Activated CD8-positive, alpha-beta T cell treated with anti-CD3 and anti-CD28 coated beads for 36 hours (primary cell): ENCODE measurements at places on chromosomes 16 and 17. TPM values are rescaled to one million over a fixed set of nuclear protein-coding genes. Genes with fewer than 3 reads are reported as not detected.

CD300C gene
- not detected for total RNA-seq

MRPL10 gene
- total RNA-seq: 67.0 TPM

KRT32 gene
- not detected for total RNA-seq

DNA sequence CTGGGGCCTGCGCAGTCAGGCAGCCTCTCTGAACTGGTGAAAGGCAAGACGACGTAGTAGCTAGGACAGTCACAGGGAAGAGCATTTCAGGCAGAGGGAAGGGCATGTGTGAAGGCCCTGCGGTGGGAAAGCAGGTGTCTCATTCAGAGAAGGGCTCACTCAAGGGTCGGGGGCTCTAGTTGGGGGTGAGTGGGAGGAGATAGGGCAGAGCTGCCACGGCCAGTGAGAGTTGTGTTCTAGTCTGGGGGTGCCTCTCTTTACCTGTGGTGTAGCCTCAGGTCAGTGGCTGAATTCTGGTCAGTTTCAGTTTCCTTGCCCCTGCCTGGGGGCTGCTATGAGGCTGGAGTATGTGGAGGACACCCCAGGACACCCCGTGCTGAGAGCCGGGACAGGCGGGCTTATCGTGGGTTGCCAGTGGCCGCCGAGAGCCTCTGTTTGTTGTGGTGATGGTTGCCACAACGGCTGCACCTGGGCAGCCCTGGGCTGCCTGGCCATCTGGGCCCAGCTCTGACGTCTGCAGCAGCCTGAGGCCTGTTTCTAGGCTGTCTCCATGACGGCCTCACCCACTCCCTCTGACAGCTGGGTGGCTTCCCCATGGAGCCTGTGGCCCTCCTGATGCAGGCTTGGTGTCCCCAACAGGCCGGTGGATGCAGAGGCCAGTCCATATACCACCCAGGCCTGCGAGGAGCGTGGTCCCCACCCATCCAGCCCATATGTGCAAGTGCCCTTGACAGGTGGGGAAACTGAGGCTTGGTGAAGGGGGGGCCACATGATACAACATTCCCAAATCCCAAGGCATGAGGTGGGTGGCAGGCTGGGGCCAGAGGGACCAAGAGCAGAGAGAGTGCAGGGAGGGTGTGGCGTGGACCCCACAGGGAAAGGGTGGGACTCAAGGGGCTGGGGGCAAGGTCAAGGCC is 10.8 kb downstream of the MAP2K3 start:
- H3K27me3 ChIP-seq: no peaks in the 10 kb centered on the region
- peaks cover 28% of the 10 kb centered on the region for H3K36me3 ChIP-seq
- H3K4me3 ChIP-seq: no peak overlapping the region
- H3K27ac ChIP-seq: no peak overlapping the region

DNA sequence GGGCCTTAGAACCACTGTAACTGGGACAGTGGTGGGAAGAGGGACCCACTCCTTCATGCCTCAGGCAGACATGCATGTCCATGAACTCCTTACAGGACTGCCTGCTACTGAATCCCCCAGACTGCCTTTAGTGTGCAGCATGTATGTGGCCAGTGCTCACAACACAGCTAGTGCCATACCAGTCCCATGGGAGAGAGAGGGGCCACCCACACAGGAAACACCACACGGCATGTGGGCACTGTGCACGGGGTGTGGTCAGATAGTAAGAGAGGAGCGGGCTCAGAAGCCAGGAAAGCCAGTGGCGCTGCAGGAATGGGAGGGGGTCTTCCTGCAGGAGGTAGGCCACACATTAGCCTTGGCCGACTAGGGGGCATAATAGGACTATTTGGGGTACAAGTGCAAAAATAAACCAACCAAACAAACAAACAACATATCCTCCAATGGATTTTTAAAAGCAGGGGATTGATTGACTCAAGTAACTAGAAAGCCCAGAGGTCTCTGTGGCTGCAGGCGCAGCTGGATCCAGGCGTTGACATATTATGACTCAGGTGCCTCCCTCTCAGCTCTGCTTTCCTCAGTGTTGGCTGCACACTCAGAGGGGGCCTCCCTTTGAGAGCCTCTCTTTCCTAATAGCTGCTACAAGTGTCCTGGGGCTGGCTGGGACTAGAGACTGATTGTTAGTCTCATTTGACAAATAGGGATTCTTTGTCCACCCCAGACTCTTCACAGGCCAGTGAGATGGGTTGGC is 104.4 kb downstream of the AMFR start:
- H3K4me3 ChIP-seq: no peak overlapping the region
- peaks cover 4% of the 10 kb centered on the region for H3K27me3 ChIP-seq
- H3K4me1 ChIP-seq: peaks cover 3% of the 10 kb centered on the region

- no peak overlapping the region for H3K4me3 ChIP-seq
- no peak for DNase-seq
- H3K36me3 ChIP-seq: peaks cover 27% of the 10 kb centered on the region
These were observed 32.8 kb upstream of the C16orf95 start for GRCh38 chr16:87350031-87350430.

DNA sequence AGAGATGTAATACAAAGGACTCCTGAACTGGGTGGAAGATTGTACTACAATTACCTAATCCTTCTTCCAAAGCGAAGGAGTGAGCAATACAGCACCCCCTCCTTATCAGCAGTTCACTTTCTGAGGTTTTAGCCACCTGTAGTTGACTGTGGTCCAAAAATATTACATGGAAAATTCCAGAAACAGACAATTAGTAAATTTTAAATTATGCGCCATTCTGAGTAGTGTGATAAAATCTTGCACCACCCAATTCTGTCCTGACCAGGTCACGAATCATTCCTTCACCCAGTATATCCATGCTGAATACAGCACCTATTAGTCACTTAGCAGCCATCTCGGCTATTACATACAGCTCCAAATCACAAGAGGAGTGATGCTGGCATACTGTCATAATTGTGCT is 23.2 kb downstream of the VPS53 start:
- no peaks in the 10 kb centered on the region for H3K4me1 ChIP-seq
- H3K4me3 ChIP-seq: no peak overlapping the region
- H3K27ac ChIP-seq: no peak overlapping the region
- H3K36me3 ChIP-seq: peaks cover 25% of the 10 kb centered on the region
- no peak for DNase-seq
- H3K27me3 ChIP-seq: no peaks in the 10 kb centered on the region

DNA sequence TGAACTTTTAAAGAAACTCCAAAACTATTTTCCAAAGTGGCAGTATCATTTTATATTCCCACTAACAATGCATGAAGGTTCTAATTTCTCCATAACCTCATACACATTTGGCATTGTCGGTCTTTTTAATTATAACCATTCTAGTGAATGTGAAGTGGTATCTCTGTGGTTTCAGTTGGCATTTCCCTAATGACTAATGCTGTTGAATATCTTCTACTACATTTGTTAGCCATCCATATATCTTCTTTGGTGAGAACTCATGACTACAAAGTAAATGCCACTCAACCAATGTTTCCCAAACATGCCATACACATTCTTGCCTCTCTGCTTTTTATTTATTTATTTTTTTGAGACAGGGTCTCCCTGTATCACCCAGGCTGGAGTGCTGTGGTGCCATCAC is 31.7 kb upstream of the TAOK1 start:
- no peak overlapping the region for H3K4me3 ChIP-seq
- DNase-seq: no peak
- no peaks in the 10 kb centered on the region for H3K36me3 ChIP-seq
- H3K27me3 ChIP-seq: no peaks in the 10 kb centered on the region
- peaks cover 4% of the 10 kb centered on the region for H3K4me1 ChIP-seq
- H3K27ac ChIP-seq: no peak overlapping the region

GRCh38 chr17:40448213-40448638 is 5.0 kb downstream of the IGFBP4 start:
- H3K27ac ChIP-seq: no peak overlapping the region
- H3K4me1 ChIP-seq: peaks cover 32% of the 10 kb centered on the region
- H3K36me3 ChIP-seq: no peaks in the 10 kb centered on the region
- H3K4me3 ChIP-seq: no peak overlapping the region
- DNase-seq: no peak
- peaks cover 4% of the 10 kb centered on the region for H3K27me3 ChIP-seq
